ENCODE measurements at places on chromosomes 1 and 21. TPM values are rescaled to one million over a fixed set of nuclear protein-coding genes. Genes with fewer than 3 reads are reported as not detected.

DNA sequence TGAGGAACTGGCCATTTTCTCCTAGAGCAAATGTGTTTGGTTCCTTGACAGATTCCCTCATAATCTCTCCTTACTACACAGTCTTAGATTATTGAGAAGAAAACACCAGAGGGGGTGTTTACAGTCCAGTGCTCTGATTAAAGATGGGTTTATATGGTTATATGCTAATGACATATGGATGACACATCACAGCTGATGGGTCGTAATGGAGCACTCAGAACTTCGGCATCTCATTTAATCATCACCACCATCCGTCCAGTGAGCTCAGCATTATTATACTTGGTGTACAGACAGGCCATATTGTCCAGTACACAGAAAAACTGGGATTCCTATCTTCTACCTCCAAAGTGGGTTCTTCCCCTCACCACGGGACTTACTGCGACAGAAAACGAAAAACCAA is 22.3 kb upstream of the NR5A2 start:
- H3K4me1 ChIP-seq = no peaks in the 10 kb centered on the region
- peaks cover 3% of the 10 kb centered on the region for H3K27me3 ChIP-seq
- no peak overlapping the region for H3K27ac ChIP-seq
- no peak overlapping the region for H3K4me3 ChIP-seq

DNA sequence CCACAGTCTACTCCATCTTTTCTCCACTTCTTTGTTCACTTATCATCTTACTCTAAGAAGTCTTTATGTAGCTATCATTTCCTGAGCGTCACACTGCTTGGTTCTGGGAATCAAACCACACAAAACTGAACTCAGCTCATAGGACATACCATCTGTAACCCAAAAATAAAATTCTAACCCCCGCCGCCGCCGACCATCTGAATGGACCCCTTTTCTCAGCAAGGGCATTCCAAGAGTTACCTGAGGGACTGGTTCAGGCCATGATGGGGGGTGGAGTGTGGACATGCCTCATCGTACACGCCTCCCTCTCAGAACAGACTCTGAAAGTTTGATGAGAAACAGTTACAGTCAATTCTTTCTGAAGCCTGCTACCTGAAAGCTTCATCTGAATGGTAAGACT is 12.6 kb upstream of the CHI3L2 start:
- H3K27ac ChIP-seq = peak overlapping the region; percentile 32
- H3K4me3 ChIP-seq = no peak overlapping the region
- H3K36me3 ChIP-seq = peaks cover 3% of the 10 kb centered on the region
- peaks cover 4% of the 10 kb centered on the region for H3K27me3 ChIP-seq

Gene PLEKHN1
- total RNA-seq = not detected

GRCh38 chr1:31155216-31155806 is 84.4 kb downstream of the NKAIN1 start:
- H3K27me3 ChIP-seq = peaks cover 6% of the 10 kb centered on the region
- H3K4me1 ChIP-seq = peaks cover 10% of the 10 kb centered on the region

DNA sequence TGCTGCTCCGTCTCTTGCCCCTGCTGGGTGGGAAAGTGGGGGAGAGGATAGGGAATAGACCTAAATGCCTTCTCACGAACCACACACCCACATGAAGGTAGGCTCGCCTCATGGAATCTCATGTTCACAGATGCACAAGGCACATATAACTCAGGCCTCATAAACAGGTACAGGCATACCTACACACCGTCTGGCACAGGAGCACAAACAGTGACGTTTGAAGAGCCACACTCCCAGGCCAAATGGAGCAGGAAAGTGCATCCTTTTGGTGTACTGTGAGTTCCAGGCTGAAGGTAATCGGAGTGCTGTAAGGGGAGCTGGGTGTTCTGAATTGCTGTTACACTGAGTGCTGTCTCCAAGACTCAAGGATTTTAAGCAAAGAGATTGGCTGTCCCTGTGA is 13.1 kb downstream of the UTP11 start:
- H3K27me3 ChIP-seq = peaks cover 6% of the 10 kb centered on the region
- peaks cover 40% of the 10 kb centered on the region for H3K36me3 ChIP-seq
- DNase-seq = no peak
- peaks cover 58% of the 10 kb centered on the region for H3K4me1 ChIP-seq

DNA sequence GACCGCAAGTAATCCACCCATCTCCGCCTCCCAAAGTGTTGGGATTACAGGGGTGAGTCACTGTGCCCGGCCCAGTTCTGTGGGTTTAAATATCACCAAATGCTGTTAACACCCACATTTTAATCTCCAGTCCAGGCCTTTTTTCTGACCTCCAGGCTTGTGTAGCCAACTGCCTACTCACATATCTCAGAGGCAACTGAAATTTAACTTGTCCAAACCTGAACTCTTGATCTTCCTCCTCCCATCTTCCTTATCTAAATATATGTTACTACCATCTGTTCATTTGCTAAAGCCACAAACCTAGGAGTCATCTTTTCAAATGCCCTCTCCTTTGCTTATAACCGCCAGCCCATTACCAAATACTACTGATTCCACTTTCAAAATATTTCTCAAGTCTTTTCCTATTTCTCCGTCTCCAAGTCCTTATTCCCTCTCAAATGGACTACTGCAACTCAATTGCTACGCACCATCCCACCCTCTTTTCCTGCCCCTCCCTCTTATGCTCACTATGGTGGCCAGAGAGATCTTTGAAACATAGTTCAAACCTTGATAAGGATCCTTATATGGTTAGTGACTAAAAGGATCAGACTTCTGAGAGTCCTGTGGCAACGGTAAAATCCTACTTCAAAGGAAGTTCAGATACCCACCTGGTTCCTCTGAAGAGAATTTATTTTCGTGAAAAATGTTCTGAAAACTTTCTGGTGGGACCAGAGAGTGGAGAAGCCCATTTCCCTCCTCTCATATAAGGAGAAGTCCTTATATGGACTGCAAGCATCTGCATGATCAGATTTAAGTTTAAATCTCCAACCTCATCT is 78.5 kb upstream of the CDC42BPA start:
- no peak overlapping the region for H3K27ac ChIP-seq
- DNase-seq = no peak
- H3K27me3 ChIP-seq = peaks cover 3% of the 10 kb centered on the region

- H3K27ac ChIP-seq = no peak overlapping the region
- H3K36me3 ChIP-seq = no peaks in the 10 kb centered on the region
- no peak for DNase-seq
- peaks cover 6% of the 10 kb centered on the region for H3K4me1 ChIP-seq
- H3K4me3 ChIP-seq = no peak overlapping the region
Measured at GRCh38 chr1:152801333-152801732, 4.8 kb downstream of the LCE1D start.
